ENCODE measurements at places on chromosomes 12 and 14.

DNA sequence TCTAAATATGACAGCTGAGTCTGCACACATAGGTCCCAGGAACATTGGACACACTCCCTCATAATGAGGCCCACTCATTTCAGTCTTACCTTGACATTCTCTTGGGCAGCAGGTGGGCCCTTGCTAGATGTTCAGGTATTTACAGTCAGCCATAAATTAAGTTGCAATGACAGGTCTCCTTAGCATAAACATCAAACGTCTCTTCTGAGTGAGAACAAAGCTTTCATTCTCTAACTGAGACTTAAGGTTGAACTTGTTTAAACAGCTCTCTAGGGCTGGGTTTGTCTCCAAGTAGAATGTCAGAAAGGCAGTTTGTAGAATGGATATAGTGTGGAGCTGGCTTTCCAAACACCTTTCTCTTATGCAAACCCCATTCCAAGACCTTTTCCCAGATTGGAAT is 10.3 kb downstream of the ACVR1B start:
- no peak for DNase-seq

DNA sequence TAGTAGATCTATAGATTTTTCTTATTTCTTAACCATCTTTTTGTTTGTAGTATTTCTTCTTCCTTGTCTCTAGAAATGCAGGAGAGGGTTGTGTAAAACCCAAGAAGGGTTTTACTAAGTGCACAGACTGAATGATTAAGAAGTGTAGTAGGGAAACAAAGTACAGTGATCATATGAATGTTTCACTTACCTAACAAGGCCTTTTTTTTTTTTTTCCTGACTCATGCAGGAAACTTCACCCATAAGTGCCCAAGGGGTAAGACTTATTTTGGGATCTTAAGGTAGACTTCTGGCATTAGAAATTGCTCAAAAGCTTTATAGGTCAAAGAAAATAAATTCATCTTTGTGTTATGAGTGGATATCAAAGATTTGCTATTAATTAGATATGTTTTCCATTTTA is 10.2 kb downstream of the SCN8A start:
- DNase-seq, result no peak

GRCh38 chr12:108106599-108106998 is 22.5 kb upstream of the WSCD2 start:
- no peak for DNase-seq

- DNase-seq, result no peak
Observed at GRCh38 chr12:52604859-52605258, 3.6 kb upstream of the KRT72 start.

DNA sequence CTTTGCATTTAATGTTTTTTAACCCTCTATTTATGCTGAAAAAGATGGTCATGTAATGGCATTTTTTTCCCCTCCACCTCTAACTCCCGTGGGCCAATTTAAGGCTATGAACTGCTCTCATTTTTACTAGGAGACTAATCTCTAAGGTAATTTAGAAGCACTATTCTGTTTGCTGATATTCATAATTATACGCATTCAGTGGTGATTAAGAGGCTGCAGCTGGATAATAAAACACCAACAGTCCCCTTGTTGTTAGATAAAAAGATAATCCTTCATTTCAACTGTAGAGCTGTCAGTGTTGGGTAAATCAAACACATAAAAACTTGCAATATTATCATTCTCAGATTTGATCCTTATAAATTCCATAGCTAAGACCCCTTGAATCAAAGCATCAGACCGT is 8.9 kb downstream of the MYO1H start:
- DNase-seq, result no peak

- DNase-seq, result peak; percentile 26
Observed at GRCh38 chr14:60805841-60806430, 71.4 kb downstream of the MNAT1 start.

DNA sequence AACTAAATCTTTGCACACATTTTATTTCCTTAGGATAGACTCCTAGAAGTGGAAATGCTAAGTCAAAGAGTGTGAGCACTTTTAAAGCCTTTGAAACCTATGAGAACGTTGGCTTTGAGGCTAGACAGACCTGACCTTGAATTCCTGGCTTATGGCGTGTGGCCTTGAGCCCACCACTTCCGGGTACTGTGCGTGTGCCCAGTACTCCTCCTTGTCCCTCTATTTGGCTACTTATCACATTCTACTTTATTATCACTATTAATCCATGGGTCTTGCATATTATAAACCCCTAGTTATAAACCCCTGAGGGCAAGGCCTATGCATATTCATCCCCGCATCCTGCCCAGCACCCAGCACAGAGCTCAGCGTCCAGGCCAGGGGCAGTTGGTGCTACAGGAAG is 26.0 kb upstream of the CD27 start:
- DNase-seq, result no peak

DNA sequence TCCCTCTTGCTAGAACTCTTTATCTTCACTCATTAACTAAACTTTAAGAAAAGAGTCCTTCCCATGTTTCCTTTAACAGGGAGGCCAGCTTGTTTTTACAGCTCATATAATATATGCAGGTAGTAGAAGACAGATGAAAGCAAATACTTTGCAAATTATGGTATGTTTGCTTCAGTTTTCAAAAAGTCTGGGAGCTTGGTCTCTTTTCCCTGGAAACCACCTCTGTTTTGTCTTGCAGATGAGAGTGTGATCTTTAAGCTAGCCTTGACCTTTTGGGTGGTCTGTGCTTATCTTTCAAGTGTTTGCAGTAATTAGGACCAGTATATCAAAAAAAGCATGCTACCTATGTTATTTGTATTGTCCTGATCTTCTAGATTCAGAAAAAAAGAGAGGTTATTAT is 62.7 kb downstream of the ERC1 start:
- DNase-seq, result no peak

DNA sequence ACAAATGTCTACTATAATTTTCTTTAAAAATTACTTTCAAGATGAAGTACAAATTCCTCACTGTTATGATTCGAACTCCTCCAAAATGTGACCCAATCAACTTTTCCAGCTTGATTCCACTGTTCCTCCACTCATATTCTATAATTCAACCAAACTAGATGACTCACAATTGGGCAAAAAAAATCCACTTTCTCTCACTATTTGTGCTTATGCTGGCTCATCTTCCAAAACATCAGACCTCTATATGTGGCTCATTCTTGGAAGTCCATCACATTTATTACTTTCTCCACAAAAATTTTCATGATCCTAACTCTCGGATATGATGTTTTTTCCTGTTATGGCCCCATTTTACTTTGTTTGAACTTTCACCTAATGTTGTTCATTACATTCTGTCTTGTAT is 26.9 kb upstream of the RXYLT1 start:
- no peak for DNase-seq

- DNase-seq, result no peak
Observed at GRCh38 chr14:61149896-61150295, 131.2 kb downstream of the TMEM30B start.

- no peak for DNase-seq
Observed at GRCh38 chr12:92070054-92070863, 75.4 kb downstream of the BTG1 start.

DNA sequence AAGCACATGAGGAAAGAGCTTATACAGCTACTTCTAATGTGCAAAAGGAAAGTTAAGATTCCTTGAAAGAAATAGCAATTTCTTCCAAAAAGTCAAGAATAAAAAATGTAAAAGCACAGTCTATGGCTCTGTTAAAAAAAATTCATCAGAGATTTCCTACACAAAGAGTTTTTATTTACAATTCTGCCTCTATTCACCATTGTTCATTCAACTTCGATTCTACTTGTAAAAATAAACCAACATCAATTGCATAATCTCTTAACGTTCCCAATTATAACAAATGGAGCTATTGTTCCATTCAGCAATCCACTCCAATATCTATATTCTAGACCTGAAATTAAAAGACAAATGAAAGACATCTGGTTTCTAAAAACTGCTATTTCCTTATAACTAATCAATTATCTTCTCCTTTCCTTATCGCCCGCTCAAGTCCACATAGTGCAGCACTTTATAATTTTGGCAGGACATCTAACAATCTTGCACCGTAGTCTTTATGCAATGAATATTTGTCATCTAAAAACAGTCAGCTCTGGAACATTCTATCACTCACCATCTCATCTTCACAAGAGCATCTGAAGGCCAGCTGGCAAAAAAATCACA is 6.2 kb downstream of the EIF2S3B start:
- DNase-seq, result no peak

- no peak for DNase-seq
Observed at GRCh38 chr12:26940516-26941214, 2.4 kb downstream of the FGFR1OP2 start.

GRCh38 chr14:53652068-53652467 is 304.6 kb downstream of the BMP4 start:
- no peak for DNase-seq

DNA sequence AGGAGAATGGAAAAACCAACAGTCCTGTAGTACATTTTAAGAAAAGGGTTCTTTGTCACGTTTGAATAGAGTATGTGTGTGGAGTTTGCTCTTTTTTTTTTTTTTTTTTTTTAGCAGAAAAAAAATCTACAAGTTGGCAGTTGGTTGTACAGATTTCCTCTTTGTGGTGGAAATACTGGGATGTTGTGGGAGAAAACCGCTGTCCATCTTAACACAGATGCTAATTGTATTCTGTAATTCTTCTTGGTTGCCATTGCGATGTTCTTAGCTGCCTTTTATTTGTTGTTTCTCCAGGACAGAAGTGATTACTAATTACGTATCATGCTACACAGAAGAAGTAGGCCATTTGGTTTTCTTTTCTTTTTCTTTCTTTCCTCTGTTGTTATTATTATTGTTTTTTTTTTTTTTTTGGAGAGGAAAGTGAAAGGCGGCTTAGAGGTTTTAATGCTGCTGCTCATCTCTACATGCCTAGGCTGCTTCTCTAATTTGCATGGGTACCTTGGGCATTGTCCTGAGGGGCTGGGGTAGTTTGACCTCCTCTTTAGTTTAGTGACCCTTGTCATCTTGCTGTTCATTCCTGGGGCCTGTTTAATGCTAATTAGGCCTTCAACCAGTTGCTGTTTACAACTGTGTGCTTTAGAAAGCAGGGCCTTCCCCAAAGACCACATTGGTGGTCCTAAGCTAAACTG is 94.7 kb downstream of the TMTC2 start:
- DNase-seq, result no peak

DNA sequence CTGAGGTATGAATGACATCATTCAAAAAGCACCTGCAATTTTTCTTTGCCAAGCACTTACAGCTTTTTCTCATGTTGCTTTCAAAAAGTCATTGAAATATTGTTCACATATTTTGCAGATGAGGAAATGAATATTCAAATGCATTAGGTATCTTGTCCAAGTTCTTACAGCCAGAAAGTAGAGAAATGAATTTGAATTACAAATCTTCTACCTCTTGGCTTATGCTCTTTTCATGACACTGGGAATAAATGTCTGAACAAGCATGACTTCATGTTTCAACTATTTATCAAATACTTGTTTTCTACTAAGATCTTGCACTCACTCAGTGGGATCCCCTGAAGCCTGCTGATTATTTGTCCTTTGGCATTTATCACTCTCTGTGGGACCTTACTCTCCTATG is 267.2 kb upstream of the BTG1 start:
- DNase-seq, result no peak

DNA sequence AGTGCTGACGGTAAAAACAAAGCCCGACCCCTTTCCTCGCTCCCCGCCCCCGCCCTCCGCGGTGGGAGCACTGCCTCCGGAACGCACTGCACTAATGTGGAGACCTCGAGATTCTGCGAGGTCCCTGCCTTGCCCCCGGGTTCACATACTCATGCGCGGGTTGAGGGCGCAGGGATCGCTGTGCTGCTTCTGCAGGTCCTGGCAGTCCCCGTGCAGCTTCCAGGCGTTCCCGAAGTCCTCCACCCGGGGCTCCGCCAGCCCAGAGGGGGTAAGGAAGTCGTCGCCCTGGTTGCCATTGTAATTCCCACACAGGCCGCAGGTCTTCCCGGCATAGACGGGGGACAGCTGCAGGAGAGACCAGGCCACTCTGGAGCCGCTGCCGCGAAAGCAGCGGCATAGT is 66.8 kb downstream of the VWF start:
- no peak for DNase-seq

- no peak for DNase-seq
Observed at GRCh38 chr14:39548358-39548757, 116.1 kb upstream of the FBXO33 start.

DNA sequence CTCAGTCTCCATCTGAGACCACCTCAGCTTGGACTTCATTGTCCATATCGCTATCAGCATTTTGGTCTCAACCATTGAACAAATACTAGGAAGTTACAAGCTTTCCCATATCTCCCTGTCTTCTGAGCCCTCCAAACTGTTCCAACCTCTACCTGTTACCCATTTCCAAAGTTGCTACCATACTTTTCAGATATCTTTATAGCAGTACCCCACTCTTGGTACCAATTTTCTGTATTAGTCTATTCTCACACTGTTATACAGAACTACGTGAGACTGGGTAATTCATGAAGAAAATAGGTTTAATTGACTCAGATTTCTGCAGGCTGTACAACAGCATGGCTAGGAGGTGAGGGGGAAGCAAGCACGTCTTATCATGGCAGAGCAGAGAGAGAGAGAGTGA is 53.8 kb downstream of the PRKCH start:
- DNase-seq, result no peak

DNA sequence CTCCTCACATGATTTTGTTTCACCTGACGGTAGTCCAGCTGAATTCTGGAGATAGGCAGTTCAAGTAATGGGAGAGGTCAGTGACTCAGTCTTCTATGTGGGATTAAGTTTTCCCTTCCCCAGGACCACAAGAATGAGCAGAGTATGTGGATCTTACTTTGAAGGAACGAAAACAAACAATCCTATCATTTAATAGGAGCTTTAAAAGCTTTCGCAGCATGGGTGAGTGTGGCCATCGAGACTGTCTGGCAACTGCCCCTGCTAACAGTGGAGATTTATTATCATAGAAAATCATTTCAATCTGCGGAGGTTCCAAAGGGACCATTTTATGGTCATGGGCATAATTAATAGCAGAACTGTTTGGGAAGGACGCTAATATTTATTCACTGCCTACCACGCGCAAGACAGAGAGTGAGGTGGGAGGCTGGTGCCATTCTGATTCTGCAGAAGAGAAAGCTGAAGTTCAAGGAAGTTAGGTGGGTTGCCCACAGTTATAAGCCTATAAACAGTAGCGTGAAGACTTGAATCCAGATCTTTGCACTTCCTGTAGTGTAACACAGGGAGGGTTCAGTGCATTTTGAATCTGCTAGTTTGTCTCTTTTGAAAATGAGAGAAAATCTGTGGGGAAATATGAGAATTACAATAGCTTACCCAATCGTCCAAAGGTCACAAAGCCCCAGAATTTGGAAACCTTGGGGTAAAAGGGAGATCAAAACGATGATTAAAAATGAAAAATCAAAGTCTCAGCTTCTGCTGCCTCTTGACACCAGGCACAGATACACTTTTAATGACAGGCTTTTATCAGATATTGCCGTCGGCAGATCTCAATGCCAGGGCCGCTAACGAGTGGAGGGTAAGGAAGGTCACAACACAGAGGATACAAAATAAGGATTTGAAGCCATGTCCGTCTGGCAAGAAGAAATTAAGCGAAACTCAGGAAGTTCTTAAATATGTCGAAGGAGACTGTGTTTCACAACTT is 209.6 kb downstream of the CRADD start:
- DNase-seq, result peak; percentile 94

GRCh38 chr14:89534902-89535685 is 118.1 kb upstream of the FOXN3 start:
- peak; percentile 15 for DNase-seq
